ENCODE measurements at places on chromosomes 7 and 10.

DNA sequence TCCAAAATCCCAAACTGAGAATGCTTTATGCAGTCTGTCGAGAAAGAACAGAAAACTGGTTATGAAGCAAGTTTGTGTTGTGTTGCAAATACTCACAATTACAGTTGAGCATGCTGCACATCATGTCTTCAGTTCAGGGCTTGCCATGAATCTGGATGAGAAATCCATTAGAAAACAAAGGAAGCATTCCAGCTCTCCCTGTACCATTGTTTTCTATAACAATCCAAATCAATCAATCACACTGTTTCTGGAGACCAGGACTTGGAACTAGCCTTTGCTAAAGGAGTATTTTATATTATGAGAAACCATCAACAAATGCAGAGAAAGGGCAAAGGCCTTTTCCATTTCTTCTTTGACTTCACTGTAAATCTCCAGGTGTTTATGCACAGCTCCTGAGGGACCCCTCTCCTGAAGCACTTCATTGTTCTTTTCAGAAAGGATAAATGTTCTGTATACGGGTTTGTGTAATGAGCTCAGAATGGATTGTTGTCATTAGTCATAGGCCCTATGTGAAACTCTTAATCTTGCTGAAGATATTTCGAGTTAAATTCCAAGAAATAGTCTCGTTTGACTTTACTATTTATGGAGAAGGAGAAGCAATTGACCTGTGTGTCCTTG, 364.7 kb upstream of the POM121L12 start:
- DNase-seq = no peak

DNA sequence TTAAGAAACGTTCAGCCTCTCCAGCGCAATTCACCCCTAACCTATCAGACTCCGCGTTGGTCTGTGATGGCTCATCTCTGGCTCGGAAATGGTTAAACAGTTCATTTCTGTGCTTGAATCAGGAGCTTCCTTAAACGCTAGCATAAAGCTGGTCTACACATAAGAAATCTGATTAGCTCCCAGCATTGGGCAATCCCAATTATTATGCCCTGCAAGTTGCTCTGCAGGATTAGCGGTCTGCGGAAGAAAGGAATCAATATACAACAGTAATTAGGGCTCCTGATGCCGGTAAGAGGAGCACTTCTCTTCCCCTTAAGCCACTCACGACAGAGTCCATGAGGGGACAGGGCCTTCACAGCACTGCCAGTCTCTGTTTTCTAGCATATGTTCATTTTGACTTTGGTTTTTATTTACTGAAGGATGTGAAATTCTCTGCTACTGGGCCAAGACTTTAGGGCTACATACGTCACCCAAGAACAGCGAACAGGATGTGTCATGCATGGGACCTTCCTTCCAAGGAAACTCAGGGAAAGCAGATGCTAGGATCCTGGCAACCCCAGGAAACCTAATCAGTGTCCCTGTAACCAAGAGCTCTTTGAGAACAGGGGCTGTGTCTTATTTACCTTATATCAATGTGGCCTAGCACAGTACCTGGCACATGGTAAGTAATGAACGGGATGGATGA, 324.4 kb downstream of the KCNMA1 start:
- DNase-seq = no peak

- no peak for DNase-seq
Measured at GRCh38 chr10:17659365-17659764, 15.4 kb downstream of the STAM start.

DNA sequence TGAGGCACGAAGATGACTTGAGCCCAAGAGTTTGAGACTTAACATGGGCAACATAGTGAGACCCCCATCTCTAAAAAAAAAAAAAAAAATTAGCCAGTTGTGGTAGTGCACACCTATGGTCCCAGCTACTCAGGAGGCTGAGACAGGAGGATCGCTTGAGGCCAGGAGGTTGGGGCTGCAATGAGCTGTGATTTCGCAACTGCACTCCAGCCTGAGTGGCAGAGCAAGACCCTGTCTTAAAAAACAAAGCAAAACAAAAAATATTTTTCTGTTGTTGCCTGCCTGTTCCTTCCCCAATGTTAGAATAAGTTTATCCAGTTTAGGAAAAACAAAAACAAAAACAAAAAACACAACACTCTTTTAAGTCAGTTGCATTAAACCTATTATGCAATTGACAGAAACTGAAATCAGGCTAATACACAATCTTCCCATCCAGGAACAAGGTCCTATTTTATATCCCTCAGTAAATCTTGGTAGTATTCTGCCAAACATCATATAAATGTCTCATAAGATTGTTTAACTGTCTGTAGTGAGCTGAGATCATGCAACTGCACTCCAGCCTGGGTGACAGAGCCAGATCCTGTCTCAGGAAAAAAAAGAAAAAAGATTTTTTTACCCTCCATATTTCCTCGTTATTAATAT, 4.9 kb downstream of the PILRA start:
- DNase-seq = no peak

- DNase-seq = no peak
Measured at GRCh38 chr10:69892406-69892805, 90.7 kb downstream of the COL13A1 start.

- DNase-seq = no peak
Measured at GRCh38 chr10:80392250-80392649, 16.1 kb upstream of the PRXL2A start.

Measured in foreskin keratinocyte (primary cell).